Sciatic nerve (tissue), 2 donors: ENCODE measurements at places on chromosomes 16 and 17. TPM values are rescaled to one million over a fixed set of nuclear protein-coding genes. Genes with fewer than 3 reads are reported as not detected.

- DNase-seq = no peak
Observed at GRCh38 chr17:1047879-1048470, 51.0 kb downstream of the TIMM22 start.

Gene AHSP
- 17.7 TPM for total RNA-seq

Gene RNU2-1
- total RNA-seq = 9,260 TPM

DNA sequence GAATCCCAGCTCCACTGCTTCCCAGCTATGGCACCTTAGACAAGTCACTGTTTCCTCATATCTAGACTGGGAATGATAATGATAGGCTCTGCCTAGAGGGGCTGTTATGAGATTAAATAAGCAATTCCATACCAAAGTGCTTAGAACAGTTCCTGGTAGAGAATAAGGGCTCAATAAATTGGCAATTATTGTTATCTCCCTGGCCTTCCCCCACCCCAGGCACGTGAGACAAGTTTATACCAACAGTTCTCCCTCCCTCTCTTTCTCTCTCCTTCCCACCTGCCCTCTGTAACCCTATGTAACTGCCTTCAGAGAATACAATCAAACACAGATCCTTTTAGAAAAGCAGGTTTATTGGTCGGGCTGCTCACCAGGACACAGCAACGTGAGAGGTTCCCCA is 13.9 kb upstream of the STAT3 start:
- DNase-seq = no peak

DNA sequence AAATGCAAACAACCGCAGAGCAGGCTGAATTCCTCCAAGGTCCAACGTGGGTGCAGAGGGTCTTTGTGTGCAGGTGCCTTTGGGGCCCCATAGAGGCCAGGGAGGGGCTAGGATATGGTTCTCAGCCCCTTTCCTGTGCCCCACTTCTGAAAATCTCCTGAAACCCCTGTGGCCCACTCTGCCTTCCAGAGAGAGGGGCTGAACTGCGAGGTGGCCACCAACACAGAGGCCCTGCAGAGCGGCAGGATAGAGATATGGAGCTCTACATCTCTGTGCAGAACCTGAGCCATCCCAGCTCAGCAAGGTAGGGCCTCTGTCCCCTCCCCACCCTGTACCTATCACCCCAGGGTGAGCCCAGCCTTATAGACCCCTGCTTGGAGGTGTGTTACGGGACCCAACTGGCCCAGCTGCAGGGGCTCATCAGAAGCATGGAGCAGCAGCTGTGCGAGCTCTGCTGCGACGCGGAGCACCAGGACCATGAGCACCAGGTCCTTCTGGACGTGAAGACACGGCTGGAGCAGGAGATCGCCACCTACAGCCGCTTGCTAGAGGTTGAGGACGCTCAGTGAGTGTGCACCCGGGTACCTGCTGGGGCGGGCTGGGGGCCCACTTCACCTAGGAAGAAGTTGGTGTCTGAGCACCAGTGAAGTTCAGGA is 5.5 kb downstream of the USP6 start:
- DNase-seq = peak; percentile 40

DNA sequence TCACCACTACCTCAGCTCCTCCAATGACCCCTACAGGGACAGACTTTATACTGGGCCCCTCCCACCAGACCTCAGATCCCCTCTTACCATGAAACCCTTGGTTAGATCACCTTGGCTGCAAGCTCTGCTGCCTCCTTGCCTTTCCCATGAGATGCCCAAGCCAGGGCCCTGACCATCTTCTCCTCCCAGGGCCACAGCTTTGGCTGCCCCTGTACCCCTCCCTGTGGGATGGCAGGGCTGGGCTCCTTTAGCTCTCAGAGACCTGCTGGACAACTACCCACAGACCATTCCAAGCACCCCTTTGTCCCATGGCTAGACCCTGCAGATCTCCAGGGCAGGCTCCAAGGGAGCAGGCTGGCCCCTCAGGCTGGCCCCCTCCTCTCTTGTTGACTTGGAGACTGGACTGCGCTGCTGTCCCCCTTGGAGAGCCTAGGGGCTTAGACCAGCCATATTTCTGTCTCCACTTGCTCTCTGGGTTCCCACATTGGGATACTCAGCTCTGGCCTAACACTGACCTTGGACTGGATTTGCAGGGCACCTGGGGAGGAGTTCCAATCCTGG is 1692.7 kb downstream of the TP53TG3F start:
- no peak for DNase-seq

DNA sequence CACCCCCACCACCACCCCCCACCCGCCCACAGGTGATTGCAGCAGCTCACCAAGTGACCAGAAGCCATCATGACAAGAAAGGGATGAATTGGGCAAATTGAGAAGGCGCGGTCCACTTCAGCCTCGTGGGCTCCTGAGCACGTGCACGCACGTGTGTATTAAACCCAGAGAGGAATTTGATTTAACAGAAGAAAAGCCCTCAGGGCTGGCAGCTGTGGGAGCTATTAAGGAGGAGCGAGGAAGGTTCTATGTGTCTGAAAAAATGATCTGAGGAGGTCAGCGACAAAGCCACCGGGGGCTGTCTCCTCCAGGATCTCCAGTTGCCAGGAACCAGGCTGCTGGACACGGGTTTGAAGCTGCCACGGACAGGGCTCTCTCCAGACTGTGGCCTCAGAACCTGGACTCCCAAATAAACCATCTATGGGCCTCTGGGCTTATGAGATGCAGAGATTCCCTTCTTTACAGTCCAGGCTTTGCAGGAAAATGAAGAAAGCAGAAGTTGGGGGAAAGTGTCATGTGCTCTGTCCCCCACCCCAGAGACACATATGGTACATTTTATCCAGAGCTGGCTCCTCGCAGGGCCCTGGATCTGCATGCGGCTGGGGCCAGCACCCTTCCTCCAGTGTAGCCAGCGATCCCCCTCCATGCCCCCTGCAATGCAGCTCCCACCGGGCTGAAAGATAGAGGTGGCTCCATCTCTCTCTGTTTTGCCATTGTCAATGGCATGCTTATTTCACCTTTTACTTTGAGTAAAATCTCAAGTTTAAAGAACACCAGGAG is 219.7 kb upstream of the RPL38 start:
- DNase-seq = no peak

Gene ADORA2B
- total RNA-seq = 0.67 TPM

DNA sequence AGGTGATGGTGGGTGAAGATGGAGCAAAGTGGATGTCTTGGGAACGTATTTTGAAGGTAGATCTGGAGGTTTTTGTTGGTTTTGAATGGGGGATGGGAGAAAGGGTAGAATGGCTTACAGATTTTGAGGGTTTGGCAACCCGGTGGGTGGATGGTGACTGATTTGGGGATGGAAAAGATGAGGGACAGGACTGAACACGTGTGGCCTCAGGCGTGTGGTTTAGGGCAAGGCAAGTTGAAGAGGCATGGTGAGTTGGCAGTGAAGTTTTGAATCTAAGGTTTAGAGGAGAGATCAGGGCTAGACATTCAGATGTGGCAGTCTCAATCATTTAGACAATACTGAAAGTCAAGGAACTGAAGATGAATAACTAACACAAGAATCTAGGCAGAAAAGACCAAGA is 5.0 kb upstream of the DCTPP1 start:
- no peak for DNase-seq

- no peak for DNase-seq
Observed at GRCh38 chr16:65069065-65069464, 52.8 kb downstream of the CDH11 start.

Gene TP53TG3B
- not detected for total RNA-seq

GRCh38 chr17:33292981-33293867 is at the start of gene ASIC2:
ASIC2 (minus strand) TSS chr17:33293295.
- DNase-seq = no peak

DNA sequence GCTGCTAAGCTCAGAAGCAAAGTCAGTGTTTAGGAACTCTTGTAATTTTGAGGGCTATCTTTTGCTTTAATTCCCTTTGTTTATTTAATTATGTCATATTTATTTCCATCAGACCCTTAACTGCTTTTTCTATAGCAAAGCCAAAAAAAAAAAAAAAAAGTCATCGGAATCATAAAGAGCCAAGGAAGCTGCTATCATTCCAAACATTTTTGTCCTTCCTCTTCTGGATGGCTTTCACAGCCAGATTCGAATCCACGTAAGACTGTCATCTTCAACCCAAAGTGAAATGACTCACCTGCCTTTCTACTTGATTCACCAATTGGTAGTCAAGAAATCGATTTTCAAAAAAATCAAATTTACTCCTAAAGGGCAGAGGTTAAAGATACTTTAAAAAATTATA is 38.4 kb downstream of the WIPI1 start:
- no peak for DNase-seq

DNA sequence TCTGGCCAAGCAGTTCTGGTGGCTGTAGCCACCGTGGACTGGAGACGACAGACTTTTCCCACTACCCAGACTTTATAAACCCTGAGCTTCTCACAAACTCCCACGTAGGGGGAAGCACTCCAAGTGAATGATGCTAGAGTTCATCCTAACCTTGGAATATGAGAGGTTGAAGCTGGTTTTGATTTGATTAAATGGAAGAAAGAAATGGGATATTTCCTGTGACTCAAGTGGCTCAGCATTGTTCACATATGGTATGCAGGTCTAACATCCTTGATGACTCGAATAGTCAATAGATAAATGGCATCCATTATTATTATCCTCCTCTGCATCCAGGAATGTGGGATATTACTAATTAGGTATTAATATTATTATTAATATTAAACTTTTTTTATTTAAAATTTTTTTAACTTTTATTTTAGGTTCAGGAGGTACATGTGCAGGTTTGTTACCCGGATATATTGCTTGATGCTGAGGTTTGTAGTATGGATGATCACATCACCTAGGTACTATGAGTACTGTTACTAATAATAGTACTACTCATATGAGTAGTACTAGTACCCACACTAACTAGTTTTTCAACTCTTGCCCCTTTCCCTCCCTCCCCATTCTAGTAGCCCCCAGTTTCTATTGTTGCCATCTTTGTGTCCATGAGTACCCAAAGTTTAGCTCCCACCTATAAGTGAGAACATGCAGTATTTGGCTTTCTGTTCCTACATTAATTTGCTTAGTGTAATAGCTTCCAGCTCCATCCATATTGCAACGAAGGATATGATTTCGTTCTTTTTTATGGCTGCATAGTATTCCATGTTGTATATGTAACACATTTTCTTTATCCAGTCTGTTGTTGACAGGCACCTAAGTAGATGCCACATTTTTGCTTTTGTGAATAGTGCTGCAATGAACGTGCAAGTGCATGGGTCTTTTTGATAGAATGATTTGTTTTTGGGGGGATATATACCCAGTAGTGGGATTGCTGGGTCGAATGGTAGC is 22.9 kb downstream of the PIK3R6 start:
- DNase-seq = no peak

DNA sequence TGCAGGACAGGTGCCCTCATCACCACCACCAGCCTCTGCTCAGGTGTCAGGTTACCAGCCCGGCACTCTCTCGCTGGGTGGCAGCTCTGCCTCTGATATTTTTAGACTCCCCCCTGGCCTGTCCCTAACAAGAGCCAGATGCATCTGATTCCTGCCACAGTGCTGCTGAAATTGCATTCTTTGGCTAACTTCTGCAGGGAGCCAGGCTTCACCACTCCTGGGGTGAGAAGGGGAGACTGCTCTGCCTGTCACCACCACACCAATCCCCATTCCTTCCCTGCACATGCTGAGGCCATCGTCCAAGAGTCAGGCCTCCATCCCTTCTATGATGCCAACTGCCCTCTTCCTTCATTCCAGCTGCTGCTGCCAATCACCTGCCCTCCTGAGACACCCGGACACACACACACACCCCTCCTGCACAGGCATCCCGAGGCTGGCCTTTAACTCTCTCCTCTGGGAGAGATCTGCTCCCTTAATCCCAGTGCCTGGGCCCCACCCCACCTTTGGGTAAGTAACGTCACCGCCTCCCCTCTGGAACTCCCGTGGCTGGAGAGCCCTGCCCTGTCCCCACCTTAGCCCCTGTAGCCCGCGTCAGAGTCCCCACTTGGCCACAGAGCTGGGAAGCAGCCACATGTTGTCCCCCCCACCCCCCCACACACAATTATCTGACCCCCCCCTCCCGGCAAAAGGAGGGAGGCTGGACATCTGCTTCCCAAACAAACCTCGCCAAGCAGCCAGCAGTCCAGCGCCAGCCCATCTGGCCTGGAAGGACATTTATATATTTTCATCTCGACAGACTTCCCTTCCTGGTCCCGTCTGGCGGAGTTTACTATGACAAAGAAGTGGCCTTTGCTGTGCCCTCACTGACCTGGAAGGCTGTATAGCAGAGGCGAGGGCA is 2.8 kb downstream of the EMP2 start:
- no peak for DNase-seq

DNA sequence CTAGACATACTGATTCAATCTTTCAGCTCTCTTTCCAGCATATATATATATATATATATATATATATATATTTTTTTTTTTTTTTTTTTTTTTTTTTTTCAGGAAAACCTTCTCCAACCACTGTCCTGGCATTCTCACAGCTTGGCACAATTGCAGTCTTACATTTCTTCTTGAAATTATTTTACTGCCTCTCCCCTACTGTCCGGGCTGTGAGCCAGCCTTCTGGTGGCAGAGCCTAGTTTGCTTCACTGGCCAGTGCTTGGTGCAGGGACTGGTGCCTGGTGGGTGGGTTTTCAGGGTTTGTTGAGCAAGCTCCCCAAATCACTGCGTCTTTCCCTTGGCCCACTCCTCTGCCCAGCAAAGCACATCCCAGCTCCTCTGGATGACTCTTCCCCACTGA is 28.5 kb downstream of the PRSS54 start:
- DNase-seq = no peak

- DNase-seq = no peak
Observed at GRCh38 chr16:4597174-4597573, 17.5 kb downstream of the UBALD1 start.
